Small intestine (tissue), 16 donors: ENCODE measurements at places on chromosomes 2 and 18. TPM values are rescaled to one million over a fixed set of nuclear protein-coding genes. Genes with fewer than 3 reads are reported as not detected.

DNA sequence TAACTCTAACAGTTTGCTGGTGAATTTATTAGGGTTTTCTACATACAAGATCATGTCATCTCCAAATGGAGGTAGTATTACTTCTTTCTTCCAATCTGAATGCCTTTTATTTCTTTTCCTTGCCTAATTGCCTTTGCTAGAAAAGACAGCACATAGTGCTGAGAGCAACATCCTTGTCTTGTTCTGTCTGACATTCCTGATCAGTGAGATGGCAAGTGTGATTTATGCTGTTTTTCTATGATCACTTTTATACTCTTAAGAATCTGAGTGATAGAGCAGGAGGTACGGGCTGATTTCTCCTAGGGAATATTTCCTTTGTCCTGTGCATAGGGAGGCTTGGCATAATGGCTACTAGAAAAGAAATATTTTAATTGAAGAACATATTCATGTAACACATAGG is 17.3 kb downstream of the LYPD6B start:
- no peak for DNase-seq

- no peak for DNase-seq
These were observed 90.9 kb upstream of the ASB18 start for GRCh38 chr2:236354973-236355595.

The CTAGE1 gene
- polyA plus RNA-seq: not detected

The UNC80 gene
- polyA plus RNA-seq: 0.27 TPM
